Stimulated activated CD8-positive, alpha-beta memory T cell treated with anti-CD3 and anti-CD28 coated beads, Interleukin-7, amount 100 ng/mL, for 24 hours (primary cell): ENCODE measurements at places on chromosomes 5 and 9.

DNA sequence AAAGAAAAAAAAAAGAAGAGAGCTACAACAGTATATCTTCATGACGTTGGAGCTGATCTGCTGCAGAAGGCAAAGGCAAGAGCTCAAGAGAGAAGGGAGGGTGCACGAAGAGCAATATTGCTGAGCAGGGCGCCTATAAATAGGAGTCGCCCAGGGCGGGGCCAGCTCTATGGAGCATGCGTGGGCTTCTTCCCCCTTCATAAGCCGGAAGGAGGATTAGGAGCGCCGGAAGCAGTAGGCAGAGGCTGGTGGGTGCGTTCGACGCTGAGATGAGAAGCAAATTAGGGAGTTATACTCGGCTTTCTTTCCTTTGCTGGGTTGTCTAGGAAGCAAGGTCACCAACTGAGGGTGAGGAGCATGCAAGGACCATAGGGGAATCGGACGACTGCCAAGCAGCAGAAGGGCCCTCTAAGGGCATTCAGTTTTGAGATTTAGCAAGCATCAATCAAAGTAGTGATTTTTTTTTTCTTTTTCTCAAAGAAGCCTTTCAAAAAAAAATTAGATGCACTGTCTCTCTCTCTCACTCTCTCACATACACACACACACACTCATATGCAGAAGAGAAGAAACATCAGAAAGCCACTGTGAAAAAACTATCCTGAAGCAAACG, 496.7 kb downstream of the ENC1 start:
- DNase-seq: no peak

DNA sequence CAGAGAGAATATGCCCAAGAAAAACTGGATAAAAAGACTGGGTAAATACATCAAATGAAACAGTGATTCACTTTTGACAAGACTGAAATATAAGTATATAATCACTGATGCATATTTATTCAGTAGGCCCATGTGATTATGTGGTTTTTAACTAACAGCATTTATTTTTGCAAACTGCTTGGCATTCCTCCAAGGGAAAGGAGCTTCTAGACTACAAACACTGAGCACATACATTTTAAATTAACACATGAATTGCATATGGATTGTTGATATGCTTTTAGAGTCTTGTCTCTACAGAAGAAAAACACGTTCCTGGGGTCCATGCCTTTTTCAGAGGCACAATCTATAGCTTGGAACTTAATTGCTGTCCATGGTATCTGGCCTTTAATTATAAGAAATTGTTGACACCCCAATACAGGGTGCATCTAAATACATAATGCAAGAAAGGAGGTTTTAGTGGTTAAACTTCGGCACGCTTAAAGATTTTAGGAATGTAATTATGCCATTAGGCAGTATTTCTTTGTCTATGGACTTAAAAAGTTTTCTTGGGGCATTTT, 6.9 kb upstream of the MEIKIN start:
- DNase-seq: no peak

DNA sequence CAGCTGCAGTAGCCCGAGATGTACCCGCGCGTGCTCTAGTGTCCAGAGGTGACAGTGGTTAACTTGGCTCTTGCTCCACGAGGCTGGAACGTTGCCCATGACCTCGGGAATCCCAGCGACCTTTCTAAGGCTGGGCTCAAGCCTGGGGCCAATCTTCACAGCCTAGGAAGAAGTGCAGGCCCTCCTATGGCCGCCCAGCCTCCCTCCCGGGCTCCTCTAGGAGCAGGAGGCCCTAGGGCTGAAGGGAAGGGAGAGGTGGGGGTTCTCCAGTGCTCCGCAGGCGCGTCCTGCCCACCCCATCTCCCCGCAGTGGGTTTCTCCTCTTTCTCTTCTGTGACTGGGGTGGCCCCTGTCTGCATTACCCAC, 13.3 kb downstream of the NR2F1 start:
- DNase-seq: no peak

DNA sequence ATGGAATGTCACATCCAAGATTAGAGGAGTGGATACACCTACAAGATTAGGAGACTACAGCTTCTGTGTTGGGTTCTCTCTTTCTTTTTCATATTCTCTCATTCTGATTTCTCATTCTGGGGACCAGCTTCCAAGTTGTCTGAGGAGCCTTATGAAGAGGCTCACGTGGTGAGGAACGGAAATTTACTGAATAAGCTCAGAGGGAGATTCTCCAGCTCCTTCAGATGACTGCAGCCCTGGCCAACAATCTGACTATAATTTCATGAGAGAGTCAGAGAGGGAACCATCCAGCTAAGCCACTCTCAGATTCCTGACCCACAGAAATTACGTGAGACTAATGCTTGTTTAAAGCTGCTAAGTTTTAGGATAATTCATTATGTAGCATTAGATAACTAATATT, 27.1 kb upstream of the TENT2 start:
- no peak for DNase-seq

- no peak for DNase-seq
Observed at GRCh38 chr5:53479590-53480415, 626 bp upstream of the FST start.

DNA sequence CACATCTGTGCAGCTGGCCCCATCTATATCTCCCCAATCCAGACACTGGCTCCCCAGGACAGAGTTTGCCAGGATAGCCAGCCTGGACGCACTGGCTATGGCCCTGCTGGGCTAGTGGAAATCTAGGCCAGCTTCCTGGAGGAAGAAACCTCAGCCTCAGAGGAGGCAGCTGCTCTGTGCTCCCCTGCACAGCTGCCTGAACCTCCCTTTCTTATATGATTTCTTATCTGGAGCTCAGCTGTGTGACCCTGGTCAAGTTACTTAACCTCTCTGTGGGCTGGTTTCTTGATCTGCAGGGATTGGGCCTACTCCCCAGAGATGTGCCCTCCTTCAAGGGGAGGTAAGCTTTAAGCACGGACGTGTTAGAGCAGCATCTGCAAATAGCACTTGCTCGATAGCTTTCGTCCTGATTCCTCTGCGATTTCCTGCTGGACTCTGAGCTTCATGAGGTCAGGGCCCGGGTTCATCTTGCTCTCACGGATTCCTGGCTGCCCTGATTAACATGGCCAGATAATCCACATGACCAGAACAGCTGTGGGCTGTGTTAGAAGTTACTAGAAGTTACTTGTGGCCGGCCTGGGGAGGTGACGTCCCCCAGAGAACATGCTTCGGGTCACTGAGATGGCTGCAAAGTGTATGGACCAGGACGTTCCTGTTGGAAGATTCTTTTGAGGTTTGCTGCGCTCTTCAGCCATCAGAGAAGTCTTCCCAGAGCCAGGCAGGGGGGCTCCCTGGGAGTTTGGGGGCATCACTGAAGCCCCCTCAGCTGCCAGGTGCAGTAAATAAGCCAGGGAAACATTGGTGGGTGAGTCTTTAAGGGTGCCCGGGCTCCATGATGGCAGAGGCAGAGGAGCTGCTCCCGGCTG, 14.5 kb downstream of the C9orf50 start:
- no peak for DNase-seq

GRCh38 chr9:77752554-77752953, 104.4 kb upstream of the GNA14 start:
- DNase-seq: no peak

DNA sequence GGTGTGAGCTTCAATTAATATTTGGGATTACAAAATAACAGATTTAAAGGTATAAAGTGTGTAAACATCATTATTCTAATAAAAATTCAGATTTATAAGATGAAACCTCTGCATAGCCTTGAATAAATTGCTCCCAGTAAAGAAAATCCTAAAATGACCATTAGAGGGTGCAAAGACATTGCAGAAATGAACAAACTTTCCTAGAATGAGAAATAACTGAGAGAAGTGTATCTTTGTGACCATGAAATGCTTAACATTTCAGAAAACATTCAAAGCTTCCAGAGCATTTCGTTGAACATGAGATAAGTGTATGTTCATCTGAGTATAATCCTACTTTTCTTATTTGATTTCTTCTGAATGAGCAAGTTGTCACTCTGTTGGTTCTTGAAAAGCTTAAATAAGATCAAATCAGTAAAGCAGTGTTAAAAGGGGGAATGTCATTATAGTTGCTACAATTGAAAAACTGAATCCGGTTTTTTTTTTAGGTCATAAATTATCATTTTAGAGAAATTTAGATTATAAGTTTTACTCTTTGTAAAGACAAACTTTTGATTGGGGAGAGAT, 24.7 kb upstream of the NUDT12 start:
- no peak for DNase-seq

DNA sequence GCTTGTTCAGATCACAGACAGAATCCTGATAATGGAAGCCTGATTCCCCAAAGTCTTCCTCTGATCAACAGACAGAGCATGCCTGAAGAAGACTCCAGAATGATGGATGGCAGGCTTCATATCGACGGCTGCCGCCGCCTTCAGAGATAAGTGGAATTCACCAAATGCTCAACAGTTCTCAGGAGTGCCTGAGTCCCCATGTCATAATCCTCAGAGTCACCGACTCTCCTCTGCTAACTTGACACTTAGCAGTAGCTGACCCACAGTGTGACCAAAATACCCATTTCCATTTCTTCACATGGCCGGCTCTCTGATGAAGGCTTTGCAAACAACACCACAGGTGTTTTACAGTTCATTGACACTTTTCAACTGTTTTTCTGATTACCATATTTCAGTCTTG, 58.7 kb downstream of the PRDM6 start:
- no peak for DNase-seq

GRCh38 chr9:107711542-107711941, 222.0 kb upstream of the KLF4 start:
- DNase-seq: no peak

DNA sequence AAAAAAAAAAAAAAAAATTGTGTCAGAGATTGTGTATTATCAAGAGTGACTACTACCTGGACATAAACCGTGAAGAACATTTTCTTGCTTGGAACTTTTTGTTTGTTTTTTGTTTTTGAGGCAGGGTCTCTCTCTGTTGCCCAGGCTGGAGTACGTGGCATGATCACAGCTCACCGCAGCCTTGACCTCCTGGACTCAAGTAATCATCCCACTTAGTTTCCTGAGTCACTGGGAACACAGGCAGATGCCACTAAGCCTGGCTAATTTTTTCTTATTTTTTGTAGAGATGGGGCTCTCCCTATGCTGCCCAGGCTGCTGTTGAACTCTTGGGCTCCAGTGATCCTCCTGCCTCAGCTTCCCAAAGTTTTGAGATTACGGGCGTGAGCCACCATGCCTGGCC, 25.8 kb downstream of the DCP2 start:
- DNase-seq: no peak

GRCh38 chr5:1156033-1156753, 44.3 kb upstream of the SLC12A7 start:
- no peak for DNase-seq

DNA sequence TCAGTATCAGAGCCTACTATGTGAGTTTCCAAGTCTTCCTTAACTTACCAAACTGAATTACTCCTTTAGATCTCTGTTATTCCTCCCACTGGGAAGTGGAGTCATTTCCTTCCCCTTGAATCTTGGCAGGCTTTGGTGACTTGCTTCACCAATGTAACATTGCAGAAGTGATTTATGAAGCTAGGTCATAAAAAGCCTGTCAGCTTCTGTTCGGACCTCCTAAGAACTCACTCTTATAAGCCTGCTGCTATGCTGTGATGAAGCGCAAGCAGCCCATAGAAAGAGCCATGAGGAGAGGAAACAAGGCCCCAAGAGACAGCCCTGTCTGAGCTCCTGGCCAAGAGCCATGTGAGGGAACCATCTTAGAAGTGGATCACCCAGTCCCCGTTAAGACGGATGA, 14.2 kb upstream of the FOXB2 start:
- no peak for DNase-seq

GRCh38 chr9:123450996-123451395, 95.0 kb downstream of the CRB2 start:
- no peak for DNase-seq

DNA sequence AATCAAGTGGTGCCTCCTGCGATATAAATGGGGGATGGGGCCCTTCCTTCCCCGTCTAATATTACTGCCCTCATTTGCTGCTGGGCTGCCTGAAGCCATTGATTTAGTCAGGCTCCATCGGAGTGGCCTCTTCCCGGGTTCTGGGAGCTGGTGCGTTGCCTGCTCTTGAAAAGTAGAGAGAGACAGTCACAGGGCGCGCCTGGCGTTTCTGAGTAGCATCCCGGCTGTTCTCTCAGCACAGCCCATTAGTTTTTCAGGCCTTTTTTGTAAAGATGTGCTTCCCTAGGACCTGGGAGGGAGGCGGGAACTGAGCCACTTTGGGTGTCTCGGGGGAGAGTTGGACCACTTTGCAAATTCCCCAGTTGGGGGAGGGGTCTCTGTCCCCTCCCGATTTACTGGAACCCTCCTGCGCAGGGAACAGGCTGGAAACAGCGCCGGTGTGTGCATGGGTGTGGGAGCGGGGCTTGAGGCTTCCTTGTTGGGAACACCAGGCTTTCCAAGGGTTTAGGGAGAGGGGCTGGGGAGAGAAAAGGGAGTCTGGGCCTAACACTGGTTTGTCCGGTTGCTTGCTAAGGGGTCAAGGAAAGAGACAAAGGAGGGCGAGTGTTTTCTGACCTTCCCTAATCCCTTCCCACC, 4.7 kb downstream of the PRDM6 start:
- no peak for DNase-seq

GRCh38 chr5:119537704-119538103, 85.4 kb downstream of the HSD17B4 start:
- DNase-seq: no peak

- no peak for DNase-seq
Observed at GRCh38 chr5:141707510-141707909, 25.5 kb upstream of the ARAP3 start.

- no peak for DNase-seq
Observed at GRCh38 chr9:136947028-136947891, 2.2 kb downstream of the C8G start.

DNA sequence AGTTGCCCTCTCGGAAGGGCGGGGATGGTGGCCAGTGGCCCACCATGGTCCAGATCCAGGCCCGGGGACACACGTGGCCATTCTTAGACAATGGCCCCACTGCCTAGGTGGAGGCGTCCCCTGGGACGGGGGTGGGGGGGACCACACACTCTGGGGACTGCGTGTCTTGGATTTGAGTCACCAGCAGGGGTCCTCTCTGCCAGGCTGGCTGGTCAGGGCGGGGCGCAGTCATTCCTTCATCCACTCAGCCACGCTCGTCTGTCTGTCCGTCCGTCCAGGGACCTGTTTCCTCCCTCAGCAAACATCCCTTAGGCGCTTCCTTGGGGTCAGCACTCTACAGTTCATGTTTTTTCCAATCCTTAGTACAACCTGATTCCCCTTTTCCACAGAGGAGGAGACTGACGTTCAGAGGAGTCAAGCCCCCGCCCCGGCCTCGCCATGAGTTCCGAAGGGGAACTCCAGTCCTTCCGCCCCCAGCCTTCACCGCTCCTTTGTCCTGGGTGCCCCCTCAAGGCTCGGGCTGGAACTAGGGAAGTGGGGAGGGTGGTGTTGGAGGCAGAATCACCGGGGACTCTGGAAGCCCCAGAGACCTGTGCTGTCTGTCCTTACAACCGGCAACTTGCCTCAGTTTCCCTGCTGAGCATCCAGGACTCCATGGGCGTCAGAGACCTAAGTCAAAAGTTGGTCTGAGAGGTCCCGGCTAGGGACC, 276.6 kb upstream of the MVB12B start:
- DNase-seq: no peak
